ENCODE measurements at places on chromosomes 3 and 15.

GRCh38 chr3:14329116-14329830, 73.1 kb upstream of the SLC6A6 start:
- peak; percentile 50 for DNase-seq

GRCh38 chr3:152208439-152208838, 60.3 kb upstream of the MBNL1 start:
- no peak for DNase-seq

DNA sequence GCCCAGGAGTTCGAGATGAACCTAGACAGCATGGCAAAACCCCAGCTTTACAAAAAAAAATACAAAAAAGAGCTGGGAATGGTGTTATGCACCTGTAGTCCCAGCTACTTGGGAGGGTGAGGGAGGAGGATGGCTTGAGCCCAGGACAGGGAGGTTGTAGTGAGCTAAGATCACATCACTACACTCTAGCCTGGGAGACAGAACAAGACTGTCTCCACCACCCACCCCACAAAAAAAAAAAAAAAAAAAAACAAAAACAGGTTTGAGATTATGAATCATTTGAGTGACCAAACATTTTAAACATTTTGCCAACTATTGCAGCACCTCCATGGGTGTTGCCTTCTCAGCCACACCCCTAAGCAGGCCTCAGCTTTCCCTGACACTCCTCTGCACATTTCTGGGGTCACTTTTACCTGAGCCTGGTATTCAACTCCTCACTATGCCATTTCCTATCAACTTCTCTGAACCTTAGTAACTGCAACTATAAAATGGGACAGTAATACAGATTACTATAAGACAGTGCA, 41.8 kb downstream of the IL5RA start:
- no peak for DNase-seq

DNA sequence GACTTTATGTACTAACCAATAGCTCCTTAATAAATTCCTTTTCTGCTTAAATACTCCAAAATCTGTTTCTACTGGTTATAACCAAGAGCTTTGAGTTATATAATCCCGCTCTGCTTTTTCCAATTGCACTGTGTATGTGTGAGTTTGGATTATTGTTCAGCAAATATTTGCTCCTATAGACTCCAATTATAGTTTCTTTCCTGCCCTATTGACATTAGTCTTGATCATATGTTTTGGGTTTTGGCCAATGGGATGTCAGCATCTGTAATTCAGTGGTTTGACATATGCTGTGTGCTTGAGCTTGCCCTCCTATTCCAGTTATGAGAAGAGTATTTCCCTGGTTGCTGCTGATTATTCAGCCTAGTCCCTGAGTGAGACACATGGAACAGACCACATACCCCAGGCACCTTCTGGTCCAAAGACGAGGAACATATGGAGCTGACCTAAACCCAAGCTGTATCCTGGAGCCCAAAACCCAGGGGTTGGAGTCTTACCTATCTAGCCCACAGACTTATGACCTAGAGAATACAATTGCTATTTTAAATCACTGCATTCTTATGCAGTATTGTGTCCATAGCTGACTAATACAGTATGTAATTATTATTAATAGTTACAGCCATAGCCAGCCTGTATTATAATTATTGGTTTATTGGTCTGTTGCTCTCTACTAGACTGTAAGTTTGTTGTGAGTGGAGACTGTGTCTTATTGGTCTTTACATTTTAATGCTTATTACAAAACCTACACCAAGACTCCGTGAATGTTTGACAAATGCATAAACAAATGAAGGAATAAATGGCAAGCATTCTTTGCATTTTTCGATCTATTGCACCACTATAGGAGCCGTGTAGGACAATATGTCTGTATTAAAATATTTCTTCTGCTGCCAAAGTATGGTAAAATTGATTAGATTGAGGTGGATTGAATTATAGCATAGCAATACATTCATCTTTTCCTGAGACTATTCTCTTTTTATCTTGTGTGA, 11.7 kb upstream of the ZNF280D start:
- no peak for DNase-seq

- DNase-seq: no peak
These were observed 327.5 kb downstream of the UACA start for GRCh38 chr15:70435872-70436271.

GRCh38 chr15:64854526-64854925, 12.8 kb downstream of the PLEKHO2 start:
- DNase-seq: no peak

DNA sequence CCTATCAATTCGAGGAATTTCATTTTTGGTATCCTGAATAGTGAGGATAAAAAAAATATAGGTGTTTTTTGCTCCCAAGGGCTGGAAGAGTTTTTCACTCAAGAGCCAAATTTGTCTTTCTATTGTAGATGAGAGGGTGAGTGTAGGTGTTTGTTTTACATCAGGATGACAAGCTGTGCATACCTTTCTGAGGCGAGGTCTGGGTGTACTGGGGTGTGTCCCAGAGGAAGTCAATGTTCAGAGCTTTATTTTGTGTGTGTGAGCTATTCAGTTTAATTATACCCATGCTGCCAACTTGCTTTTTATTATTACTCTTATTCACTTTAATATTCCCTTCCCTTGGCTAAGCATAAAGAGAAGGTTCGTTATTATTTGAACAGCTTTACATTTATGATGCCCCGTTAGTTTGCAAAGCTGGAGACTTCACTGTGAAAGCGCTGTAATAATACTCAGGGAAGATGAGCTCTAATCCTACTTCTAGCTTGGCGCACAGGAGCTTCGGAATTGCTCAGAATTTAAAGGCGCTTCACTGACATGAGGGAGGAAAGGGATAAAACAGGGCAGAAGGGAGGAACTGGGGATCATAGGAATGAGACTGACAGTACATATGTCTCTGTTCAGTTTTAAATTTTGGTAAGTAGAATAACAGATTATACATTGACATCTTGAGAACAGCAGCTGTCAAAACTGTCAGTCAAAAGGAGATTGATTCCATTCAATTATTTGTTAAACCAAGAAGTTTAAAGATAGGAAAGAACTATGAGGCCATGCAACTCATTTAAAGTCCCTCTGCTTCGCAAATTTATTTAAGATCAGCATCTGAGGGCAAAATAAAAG, 117.7 kb upstream of the TP63 start:
- DNase-seq: no peak

DNA sequence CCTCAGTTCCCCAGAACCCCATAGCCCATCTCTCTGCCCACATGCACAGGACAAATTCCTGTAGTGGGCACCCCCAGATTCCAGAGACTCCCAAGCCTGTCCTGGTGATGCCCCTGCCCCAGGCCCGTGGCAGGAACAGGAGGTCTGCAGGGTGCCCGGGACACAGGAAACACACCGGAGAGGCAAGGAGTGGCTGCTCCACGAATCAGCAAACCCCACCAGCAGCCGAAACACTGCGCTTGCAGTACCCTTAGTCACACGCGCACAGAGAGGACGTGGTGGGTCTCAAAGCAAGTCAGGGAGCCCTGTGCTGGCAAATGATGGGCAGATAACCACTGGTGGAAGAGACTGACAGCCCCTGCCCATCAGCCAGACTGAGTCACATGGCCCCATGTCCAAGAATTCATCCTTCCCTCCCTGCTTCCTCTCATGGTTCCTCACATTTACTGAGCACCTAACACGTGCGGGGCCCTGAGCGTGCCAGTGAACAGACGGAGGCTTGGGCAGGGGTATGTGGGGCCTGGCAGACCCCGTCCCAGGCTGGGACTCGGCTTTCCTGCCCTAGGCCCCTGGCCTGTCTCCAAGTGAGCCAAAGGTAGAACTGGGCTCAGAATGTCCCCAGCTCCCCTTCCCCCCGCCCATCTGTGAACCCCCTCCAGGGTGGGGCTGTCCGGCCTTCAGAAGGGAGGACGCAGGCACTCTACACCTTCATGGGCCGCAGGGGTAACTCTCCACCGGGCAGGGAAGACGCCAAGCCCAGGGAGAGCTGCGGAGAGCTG, 130.4 kb upstream of the IQSEC1 start:
- DNase-seq: no peak

DNA sequence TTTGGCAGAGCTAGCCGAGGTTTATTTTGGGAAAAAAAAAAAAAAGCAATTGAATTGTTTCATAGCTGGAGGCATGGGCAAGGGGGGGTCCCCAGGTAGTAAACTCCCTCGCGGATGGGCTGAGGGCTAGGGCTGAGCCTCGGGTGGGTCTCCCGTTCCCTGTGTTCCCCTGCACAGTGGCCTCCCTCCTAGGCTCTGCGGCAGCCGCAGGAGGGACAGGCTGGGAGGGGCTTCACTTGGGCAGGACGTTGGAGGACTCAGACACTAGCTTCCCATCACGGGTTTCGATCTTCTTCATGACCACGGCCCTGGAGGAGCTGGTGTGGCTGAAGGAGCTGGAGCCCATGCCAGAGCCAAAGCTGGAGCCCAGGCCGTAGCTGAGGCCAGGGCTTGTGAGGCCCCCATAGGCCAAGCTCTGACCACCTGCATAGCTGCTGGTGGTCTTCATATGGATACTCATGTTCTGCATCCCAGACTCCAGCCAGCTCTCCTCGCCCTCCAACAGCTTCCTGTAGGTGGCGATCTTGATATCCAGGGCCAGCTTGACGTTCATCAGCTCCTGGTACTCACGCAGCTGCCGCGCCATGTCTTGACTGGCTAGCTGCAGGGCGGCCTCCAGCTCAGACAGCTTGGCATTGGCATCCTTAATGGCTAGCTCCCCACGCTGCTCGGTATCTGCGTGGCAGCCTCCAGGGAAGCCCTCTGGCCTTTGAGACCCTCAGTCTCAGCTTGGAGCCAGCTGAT, 64.0 kb upstream of the CDAN1 start:
- no peak for DNase-seq

DNA sequence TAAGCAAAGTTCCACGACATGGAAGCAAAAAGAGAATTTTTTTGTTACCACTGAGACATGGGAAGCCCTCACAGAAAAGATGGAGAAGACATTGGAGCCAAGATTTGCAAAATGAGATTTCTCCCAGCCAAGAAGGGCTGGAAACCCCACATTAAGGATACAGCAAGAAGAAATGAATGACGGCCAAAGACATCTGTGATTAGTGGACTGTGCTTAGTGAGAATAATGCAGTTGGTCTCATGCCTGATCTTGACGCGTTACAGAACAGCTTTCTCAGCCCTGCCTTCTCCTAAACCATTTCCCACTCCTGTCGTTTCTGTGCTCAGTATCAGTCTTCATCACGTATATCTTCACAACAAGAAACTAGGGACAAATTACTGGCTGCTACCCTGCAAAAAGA, 45.8 kb upstream of the ARRDC4 start:
- no peak for DNase-seq

DNA sequence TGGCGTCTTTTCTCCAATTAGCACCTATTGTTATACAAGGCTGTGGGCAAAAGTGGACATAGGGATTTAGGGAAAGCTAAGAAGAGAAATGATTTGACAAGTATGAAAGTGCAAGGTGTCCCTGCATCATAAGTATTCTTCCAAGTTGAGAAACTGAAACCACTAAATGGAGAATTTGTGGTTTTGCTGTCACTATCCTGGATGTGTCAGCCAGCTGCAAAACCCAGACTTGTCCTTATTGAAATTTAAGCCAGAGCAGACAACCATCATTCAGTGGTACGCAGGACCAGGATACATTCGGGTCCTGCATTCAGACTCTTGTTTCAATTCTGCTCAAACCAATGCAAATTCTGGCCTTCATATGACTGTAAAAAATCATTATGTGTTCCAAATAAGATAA, 384.8 kb upstream of the TGFBR2 start:
- peak; percentile 87 for DNase-seq

DNA sequence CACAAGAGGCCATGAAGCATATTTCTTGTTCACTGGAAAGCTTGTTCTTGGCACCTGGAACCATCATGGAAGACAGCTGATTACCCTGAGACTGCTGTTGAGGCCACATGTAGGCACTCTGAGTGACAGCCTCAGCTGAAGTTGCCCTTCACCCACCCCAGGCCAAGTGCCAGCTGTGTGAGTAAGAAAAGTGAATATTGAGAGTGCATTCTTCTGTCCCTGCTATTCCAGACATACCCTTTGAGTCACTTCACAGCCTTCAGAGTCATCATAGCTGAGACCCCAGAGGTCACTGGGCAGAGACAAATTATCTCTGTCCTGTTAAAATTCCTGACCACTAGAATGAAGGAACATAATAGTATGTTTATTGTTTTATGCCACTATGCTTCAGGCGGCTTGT, 79.6 kb downstream of the NFKBIZ start:
- peak; percentile 98 for DNase-seq

DNA sequence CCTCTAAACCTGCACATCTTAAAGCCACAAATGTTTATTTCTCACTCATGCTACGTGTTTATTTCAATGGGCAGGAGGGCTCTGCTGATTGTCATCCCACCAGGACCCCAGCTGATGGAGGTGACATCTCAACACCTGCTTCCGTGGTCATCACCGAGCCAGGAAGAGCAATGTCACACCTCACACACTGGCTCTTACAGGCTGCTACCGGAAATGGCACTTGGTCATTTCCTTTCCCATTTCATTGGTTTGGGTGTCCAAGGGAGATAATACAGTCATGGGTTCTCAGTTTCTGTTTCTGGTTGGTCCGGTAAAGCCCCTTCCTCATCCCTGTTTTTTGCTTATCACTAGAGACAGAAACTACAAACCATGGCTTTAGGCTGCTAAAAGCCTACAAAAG, 41.9 kb downstream of the ABHD2 start:
- no peak for DNase-seq

DNA sequence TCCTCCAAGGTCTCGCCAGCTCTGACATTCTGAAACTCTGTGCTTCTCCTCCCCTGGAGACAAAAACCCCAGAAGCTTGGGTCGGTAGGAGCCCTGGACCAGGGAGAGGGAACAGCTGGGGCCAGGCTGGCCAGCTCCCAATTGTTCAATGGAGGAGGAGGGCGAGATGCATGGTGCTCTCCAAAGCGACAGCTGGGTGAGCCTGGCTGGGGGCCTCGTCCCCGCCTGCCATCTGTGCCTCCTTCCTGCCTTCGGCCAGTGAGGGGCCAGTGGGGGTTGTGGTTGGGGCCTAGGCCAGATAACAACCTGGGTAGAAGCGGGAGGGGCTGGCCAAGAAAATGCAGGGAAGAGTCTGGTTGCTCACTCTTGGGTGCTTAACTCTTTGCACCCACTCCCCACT, 79.4 kb downstream of the CORO2B start:
- DNase-seq: peak; percentile 88

- DNase-seq: peak; percentile 86
These were observed 43.5 kb downstream of the ITGB5 start for GRCh38 chr3:124843506-124844177.

- DNase-seq: no peak
These were observed 8.7 kb downstream of the PLXNA1 start for GRCh38 chr3:126991366-126992200.

DNA sequence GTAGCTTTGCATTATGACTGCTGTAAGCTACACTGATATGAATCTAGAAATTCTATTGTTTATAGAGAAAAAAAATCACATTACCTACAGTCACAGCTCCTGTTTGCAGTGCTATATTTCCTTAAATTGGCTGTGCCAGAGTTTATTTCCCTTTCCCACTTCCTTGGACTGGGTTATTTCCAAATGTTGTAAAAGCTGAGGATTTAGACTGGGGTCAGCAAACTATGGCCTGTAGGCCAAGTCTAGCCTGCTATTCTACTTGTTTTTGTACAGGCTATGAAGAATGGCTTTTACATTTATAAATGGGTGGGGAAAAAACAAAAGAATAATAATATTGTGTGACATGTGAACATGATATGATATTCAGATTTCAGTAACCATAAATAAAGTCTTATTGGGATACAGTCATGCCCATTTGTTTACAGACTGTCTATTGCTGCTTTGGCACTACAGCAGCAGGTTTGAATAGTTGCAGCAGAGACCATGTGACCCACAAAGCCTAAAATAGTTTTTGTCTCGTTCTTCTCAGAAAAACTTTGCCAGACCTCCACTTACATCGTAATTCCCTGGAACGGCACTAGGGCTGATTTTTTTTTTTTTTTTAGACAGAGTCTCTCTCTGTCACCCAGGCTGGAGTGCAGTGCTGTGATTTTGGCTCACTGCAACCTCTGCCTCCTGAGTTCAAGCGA, 7.8 kb downstream of the GLDN start:
- peak; percentile 43 for DNase-seq
